Muscle of leg (tissue), 16 donors: ENCODE measurements at places on chromosomes 12 and 14. TPM values are rescaled to one million over a fixed set of nuclear protein-coding genes. Genes with fewer than 3 reads are reported as not detected.

TAC3 gene
- total RNA-seq: 0.09 TPM

PLCZ1 gene
- not detected for total RNA-seq

TMEM52B gene
- total RNA-seq: not detected

DNA sequence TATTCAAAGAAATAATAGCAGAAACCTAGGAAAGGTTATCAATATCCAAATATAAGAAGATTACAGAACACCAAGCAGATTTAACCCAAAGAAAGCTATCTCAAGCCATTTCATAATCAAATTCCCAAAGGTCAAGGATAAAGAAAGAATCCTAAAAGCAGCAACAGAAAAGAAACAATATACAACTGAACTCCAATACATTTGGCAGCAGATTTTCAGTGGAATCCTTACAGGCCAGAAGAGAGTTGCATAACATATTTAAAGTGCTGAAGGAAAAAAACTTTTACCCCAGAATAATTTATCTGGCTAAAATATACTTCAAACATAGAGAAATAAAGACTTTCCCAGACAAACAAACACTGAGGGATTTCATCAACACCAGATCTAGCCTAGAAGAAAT lies 54.3 kb downstream of the DENND5B start:
- no peaks in the 10 kb centered on the region for H3K4me1 ChIP-seq
- H3K36me3 ChIP-seq: peaks cover 3% of the 10 kb centered on the region
- DNase-seq: peak; percentile 81
- no peaks in the 10 kb centered on the region for H3K27me3 ChIP-seq

- H3K27ac ChIP-seq: no peak overlapping the region
- H3K4me3 ChIP-seq: no peak overlapping the region
- H3K36me3 ChIP-seq: peaks cover 16% of the 10 kb centered on the region
- H3K4me1 ChIP-seq: peaks cover 32% of the 10 kb centered on the region
Measured at GRCh38 chr14:91929700-91930099, 17.8 kb downstream of the FBLN5 start.

GRCh38 chr12:6444704-6445688 lies at the start of gene CD27:
Gene CD27, plus strand, starts transcription at chr12:6444955. Its CDS starts 141 bp downstream, at chr12:6445096.
- no peak for DNase-seq
- no peak within 1 kb of the TSS for H3K4me3 ChIP-seq
- H3K4me1 ChIP-seq: peaks cover 4% of the 10 kb centered on the region
- no peaks in the 10 kb centered on the region for H3K27me3 ChIP-seq
- peaks cover 29% of the 10 kb centered on the region for H3K36me3 ChIP-seq
- no peak within 1 kb of the TSS for H3K27ac ChIP-seq
